Muscle of leg (tissue), 16 donors: ENCODE measurements at places on chromosomes 16 and 17. TPM values are rescaled to one million over a fixed set of nuclear protein-coding genes. Genes with fewer than 3 reads are reported as not detected.

MRM1 gene
- 5.2 TPM for polyA plus RNA-seq

GGT6 gene
- polyA plus RNA-seq, result 0.07 TPM

CA4 gene
- polyA plus RNA-seq, result 4.8 TPM

GRCh38 chr17:77882481-77883212 is 75.9 kb upstream of the TNRC6C start:
- DNase-seq, result peak; percentile 86

DNA sequence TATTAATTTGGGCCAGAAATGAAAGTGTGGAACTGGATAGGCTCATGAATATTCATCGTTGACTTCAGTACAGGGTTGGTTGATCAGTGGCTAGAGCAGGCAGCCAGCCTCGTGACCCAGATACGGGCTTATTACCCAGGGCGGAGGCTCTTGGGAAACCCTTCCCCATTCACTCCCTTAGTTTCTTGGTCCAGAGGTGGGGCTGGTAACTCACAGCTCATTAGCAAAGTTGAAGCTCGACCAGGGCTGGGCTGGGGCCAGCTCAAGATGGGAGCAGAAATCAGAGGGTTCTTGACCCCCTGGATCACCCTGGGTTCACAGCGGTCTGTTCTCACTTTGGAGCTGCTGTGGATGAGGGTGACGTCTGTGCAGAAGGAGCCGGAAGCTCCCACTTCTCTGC is 44.6 kb upstream of the GSE1 start:
- DNase-seq, result no peak
